ENCODE measurements at places on chromosomes 11 and 22. TPM values are rescaled to one million over a fixed set of nuclear protein-coding genes. Genes with fewer than 3 reads are reported as not detected.

CCDC116 gene
- total RNA-seq: not detected

UBASH3B gene
- 1.8 TPM for total RNA-seq

GRCh38 chr11:82858556-82859091 lies 41.6 kb downstream of the PRCP start:
- DNase-seq: no peak

GALNT18 gene
- 22.2 TPM for total RNA-seq

- DNase-seq: no peak
These were observed 163.4 kb upstream of the SYN3 start for GRCh38 chr22:33221568-33221967.

DNA sequence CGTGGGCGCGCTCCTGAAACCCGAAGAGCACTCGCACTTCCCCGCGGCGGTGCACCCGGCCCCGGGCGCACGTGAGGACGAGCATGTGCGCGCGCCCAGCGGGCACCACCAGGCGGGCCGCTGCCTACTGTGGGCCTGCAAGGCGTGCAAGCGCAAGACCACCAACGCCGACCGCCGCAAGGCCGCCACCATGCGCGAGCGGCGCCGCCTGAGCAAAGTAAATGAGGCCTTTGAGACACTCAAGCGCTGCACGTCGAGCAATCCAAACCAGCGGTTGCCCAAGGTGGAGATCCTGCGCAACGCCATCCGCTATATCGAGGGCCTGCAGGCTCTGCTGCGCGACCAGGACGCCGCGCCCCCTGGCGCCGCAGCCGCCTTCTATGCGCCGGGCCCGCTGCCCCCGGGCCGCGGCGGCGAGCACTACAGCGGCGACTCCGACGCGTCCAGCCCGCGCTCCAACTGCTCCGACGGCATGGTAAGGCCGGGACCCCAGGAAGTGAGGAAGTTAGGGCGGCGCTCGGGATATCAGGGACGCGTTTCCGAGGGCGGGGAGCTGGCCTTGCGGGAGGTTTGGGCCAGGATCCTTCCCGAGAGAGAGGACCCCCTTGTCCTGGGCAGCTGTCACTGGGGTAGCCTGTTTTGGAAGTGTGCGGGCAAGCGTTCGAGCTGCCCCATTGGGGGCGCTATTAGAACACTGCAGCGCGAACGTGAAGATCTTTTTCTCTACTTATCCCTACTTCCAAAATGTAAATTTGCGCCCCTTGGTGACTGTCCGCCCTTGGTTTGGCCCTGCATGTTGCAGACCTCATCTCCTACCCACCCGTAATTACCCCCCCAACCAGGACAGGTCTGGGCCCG lies 796 bp downstream of the MYOD1 start:
- DNase-seq: no peak

DNA sequence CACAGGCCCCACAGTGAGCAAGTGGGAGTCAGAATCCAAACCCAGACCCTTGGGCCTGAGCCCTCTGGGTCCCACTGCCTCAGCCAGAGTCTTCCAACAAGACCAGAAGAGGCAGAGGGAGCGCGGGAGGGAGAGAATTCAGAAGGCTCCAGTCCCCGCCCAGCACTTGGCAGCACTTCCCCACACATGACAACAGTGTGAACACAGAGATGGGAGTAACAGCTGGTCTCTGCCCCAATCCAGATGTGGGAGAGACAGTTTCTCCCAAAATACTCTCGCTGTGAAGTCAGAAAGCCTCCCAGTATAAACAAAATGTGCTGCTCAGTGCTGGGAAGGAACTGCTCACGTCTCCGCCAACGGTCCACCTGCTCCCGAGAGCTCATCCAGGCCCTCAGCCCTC lies 219.9 kb downstream of the MN1 start:
- DNase-seq: peak; percentile 90

- peak; percentile 89 for DNase-seq
These were observed 12.7 kb upstream of the CYP2R1 start for GRCh38 chr11:14904745-14905103.

- DNase-seq: no peak
These were observed 41.8 kb upstream of the DLAT start for GRCh38 chr11:111983187-111983986.

PTDSS2 gene
- 26.8 TPM for total RNA-seq

CENATAC gene
- 11.9 TPM for total RNA-seq

NOX4 gene
- total RNA-seq: 20.2 TPM

GRCh38 chr11:64710418-64711137 lies 12.4 kb downstream of the NRXN2 start:
- DNase-seq: no peak

GRCh38 chr22:43148581-43148980 lies 2.8 kb upstream of the TSPO start:
- no peak for DNase-seq
